Colonic mucosa (tissue), 4 donors: ENCODE measurements at places on chromosomes 11 and 22. TPM values are rescaled to one million over a fixed set of nuclear protein-coding genes. Genes with fewer than 3 reads are reported as not detected.

DNA sequence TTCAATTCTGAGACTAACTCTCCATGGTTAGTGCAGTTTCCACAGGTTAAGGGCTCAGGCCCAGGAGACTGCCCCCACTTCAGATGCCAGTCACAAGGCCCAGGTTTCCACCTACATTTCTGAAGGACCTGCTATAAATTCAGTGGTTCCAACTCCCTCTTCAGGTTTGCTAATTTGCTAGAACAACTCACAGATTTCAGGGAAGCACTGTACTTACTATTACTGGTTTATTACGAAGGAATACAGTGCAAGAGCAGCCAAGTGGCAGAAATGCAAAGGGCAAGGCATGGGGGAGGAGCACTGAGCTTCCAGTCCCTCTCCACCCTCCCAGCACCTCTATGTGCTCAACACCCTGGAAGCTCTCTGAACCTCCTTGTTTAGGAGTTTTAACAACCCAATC, 39.3 kb upstream of the SPON1 start:
- H3K27me3 ChIP-seq = no peaks in the 10 kb centered on the region
- no peak for DNase-seq

DNA sequence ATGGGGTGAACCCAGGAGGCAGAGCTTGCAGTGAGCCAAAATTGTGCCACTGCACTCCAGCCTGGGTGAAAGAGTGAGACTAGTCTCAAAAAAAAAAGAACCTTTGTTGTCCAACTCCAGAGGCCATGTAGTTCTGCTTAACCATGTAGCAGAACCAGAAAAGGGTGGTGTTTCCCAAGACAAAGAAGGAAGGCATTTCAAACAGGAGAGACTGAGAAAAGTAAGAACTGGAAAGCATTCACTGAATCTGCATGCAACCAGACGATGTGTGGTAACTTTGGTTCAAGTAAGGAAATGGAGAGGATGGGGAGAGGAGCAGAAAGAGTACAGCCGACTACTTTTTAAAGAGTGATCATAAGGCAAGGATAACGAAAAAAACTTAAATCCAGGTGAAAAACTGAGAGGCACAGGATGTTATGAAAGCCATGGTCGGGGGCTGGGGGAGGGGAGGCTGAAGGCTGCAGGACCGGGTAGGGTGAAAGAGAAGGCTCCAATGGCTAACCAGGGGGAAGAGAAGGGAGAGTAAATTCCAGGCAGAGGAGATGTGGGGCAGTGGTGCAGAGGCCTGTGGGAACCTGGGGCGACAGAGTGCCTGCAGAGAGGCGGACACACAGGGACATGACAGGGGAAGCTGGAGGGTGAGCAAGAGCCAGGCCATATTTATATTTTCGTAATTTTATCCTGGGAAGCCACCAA, 48.8 kb downstream of the MAPK1 start:
- no peaks in the 10 kb centered on the region for H3K27me3 ChIP-seq
- DNase-seq = no peak
- H3K4me3 ChIP-seq = no peak overlapping the region

- H3K4me1 ChIP-seq = peaks cover 4% of the 10 kb centered on the region
- H3K27ac ChIP-seq = no peak overlapping the region
- no peaks in the 10 kb centered on the region for H3K36me3 ChIP-seq
- H3K27me3 ChIP-seq = no peaks in the 10 kb centered on the region
- no peak overlapping the region for H3K4me3 ChIP-seq
Observed at GRCh38 chr22:27876684-27877083, 42.4 kb downstream of the PITPNB start.

DNA sequence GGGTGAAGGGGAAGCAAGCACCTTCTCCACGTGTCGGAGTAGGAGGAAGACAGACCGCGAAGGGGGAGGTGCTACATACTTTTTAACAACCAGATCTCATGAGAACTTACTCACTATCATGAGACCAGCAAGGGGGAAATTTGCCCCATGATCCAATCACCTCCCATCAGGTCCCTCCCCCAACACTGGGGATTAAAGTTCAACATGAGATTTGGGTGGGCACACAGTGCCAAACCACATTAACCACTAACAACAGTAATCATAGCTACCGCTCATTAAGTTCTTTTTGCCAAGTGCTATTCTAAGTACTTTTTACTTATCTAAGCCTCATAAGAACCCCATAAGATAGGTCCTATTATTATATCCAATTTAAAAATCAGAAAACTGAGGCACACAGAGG, 450.5 kb upstream of the DDI1 start:
- no peaks in the 10 kb centered on the region for H3K27me3 ChIP-seq
- H3K36me3 ChIP-seq = no peaks in the 10 kb centered on the region
- H3K4me3 ChIP-seq = no peak overlapping the region
- no peak for DNase-seq
- H3K27ac ChIP-seq = no peak overlapping the region

GRCh38 chr11:109933126-109933525, 160.1 kb upstream of the ZC3H12C start:
- no peaks in the 10 kb centered on the region for H3K27me3 ChIP-seq
- DNase-seq = no peak
- no peaks in the 10 kb centered on the region for H3K4me1 ChIP-seq
- H3K27ac ChIP-seq = no peak overlapping the region

GRCh38 chr11:5626196-5626595, 1.4 kb downstream of the TRIM34 start:
- no peak for DNase-seq
- peaks cover 7% of the 10 kb centered on the region for H3K4me1 ChIP-seq
- H3K4me3 ChIP-seq = no peak overlapping the region
- H3K27me3 ChIP-seq = no peaks in the 10 kb centered on the region
- no peaks in the 10 kb centered on the region for H3K36me3 ChIP-seq
- H3K27ac ChIP-seq = no peak overlapping the region

DNA sequence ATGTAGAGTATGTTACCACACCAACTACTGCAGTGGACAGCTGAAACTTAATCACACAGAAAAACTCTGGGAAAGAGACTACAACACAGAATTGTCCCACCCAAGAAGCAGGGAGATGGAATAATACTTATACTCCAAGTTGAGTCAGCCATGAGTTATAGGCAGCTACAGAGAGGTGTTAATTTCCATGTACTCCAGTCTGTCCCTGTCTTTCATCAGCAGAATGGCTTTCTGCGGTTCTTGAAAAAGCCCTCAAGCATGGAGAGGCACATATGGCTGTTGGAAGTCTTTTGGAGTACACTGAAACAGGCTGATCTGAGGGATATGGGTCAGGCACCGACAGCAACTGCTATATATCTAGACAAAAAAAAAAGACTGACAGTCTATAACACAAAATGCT, 219.5 kb downstream of the DLG2 start:
- no peaks in the 10 kb centered on the region for H3K27me3 ChIP-seq
- DNase-seq = no peak
- H3K4me3 ChIP-seq = no peak overlapping the region
- no peaks in the 10 kb centered on the region for H3K4me1 ChIP-seq
- no peaks in the 10 kb centered on the region for H3K36me3 ChIP-seq

Gene TPST2
- total RNA-seq = 13.3 TPM

Gene BTBD18
- not detected for total RNA-seq

Gene KCNJ5
- total RNA-seq = 0.66 TPM

Gene ANO3
- 0.12 TPM for total RNA-seq
